ENCODE measurements at places on chromosomes 2 and 18.

- DNase-seq = no peak
These were observed 128.3 kb upstream of the ATP5MC3 start for GRCh38 chr2:175309799-175310198.

DNA sequence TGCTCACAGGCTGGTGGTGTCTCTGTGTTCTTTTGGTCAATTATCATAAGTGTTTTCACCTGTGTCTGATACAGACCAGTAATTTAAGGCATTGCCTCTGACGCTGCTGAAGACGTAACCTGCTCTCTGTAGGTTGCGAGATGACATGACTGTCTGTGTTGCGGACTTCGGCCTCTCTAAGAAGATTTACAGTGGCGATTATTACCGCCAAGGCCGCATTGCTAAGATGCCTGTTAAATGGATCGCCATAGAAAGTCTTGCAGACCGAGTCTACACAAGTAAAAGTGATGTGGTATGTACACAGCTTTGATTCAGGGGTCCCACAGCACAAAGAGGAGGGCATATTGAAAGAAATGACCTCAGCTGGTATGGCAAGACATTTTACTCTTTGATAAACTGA, 33.8 kb upstream of the TMEM87B start:
- no peak for DNase-seq

- DNase-seq = no peak
These were observed 65.5 kb downstream of the CCBE1 start for GRCh38 chr18:59631583-59632181.

DNA sequence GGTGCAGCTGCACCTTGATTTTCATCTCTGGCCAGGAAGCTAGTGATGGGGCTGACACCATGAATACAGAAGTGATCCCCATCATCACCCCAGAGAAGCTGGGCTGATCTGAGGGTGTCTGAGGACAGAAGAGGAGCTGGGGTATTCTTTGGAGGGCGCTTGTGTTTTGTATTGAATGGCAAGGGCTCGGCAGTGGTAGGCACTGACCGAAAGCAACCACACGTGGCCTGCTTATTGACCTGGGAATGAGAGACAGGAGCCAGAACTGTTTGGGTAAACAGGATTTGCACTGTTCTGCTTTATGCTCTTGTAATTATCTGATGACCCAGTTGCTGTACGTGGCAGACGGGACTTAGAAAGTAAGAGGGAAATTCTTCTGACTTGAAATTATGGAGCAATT, 62.6 kb upstream of the RPL31 start:
- DNase-seq = no peak

DNA sequence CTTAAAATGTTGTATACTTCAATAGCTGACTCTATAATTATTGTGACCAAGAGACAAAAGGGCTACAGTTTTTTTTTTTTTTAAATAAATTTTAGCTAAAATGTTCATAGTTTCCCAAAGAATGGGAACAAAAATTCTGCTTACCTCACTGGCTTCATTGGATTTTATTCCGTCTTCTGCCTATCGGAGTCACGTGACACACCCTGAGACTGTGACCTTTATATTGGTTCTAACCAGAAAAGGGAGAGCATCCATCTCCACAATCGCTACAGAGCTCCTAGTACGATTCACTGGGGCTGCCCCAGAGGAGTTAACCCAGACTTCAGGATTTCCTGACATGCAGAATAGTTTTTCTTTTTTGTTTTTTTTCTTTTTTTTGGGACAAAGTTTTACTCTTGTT, 203.6 kb upstream of the SLC35G4 start:
- no peak for DNase-seq

DNA sequence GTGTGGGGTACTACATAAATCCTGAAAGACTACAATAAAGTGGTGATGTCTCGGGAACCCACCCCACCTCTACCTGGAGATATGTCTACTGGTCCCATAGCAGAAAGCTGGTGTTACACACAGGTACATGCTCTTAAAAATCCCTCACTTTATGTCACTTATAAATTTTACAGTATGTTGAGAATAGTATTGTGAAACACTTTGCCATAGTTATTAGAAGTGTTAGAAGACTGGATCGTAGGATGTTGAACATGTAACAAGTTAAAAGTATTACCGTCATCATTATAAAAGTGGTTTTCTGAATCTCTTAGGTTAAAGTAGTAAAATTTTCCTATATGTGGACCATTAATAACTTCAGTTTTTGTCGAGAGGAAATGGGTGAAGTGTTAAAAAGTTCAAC, 48.6 kb downstream of the SPOPL start:
- DNase-seq = no peak

Measured in activated T-cell treated with anti-CD3 and anti-CD28 coated beads for 24 hours (primary cell).